ENCODE measurements at places on chromosomes 7 and 10.
A peak's percentile ranks its signal among the peaks of the same experiment; 100 is the strongest.

DNA sequence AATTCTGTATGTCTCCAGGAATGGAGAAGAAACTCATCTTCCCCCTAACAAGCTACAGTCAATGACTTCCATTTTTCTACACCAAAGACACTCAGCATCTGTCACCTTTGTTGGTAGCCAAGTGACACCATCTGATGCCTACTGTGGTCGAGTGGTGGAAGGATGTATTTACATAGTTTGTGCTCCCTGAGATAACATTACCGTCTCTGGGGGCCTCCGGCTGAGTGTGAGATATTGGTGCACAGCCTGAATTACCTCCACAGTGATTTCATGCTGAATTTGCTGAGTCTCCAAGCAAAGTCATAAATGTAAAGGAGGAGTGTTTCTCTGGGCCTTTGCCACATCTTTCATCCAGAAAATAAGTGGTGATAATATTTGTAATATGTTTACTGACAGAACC is 114.0 kb downstream of the GRID1 start:
- no peak for DNase-seq

- no peak for DNase-seq
These were observed 360.4 kb upstream of the CELF2 start for GRCh38 chr10:10657139-10657760.

- peak; percentile 22 for DNase-seq
These were observed 122.9 kb upstream of the KCTD7 start for GRCh38 chr7:66505531-66506451.

DNA sequence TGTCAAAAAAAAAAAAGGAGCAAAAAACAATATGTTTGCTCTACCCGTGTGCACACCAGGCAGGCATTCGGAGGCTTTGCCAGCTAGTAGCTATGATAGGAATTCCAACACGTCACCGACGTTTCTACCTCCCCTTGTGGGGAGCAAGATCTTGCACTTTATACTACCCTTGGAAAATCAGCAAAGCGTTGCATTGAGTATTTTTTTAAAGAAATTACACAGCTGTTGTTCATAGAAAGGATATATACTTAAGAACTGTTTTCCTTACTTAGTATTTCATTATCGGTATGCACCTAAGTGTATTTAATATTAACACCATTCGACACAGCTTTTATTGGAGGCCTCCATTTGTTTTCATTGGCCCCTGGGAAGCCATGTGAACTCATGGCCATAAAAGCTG is 159.9 kb upstream of the MGMT start:
- DNase-seq = no peak

- no peak for DNase-seq
These were observed 65.3 kb upstream of the PLXDC2 start for GRCh38 chr10:19750972-19751371.

DNA sequence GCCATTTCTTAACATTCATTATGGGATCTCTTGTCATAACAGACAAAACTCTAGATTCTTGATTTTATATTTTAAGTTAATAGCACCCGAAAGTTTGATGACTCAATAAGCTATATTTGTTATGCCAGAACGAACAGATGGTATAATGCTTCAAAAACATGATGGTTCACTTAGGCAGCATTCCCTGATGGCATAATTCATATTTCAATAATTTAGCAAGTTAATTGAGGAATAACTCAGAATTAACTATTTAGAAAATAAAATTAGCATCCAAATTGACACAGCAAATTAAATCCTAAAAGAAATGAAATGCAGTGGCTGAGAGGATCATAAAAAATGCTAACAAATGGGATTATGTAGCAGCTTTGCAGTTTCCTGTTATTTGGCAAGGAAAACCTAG is 260.8 kb upstream of the MBL2 start:
- DNase-seq = no peak

GRCh38 chr10:58027426-58027825 is 240.3 kb downstream of the IPMK start:
- no peak for DNase-seq

- DNase-seq = no peak
These were observed 1.6 kb downstream of the LAMB4 start for GRCh38 chr7:108128514-108128913.

DNA sequence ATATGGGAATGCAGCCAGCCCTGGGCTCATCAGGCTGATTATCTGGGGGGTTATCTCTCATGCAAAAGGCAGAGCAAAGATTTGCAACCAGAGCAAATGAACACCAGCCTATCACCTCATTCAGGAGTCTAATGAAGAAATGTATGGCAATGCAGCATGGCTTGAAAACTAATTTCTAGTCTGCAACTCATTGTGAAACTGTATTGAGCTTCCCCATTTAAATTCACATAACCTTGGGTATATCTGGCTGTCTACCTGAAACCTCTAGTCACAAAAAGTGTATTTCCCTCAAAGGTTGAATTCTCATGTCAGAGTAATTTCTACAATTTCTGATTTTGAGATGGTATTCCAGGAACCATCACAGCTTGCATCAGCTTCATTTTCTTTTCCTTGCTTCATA is 240.0 kb downstream of the SDHAF3 start:
- no peak for DNase-seq

DNA sequence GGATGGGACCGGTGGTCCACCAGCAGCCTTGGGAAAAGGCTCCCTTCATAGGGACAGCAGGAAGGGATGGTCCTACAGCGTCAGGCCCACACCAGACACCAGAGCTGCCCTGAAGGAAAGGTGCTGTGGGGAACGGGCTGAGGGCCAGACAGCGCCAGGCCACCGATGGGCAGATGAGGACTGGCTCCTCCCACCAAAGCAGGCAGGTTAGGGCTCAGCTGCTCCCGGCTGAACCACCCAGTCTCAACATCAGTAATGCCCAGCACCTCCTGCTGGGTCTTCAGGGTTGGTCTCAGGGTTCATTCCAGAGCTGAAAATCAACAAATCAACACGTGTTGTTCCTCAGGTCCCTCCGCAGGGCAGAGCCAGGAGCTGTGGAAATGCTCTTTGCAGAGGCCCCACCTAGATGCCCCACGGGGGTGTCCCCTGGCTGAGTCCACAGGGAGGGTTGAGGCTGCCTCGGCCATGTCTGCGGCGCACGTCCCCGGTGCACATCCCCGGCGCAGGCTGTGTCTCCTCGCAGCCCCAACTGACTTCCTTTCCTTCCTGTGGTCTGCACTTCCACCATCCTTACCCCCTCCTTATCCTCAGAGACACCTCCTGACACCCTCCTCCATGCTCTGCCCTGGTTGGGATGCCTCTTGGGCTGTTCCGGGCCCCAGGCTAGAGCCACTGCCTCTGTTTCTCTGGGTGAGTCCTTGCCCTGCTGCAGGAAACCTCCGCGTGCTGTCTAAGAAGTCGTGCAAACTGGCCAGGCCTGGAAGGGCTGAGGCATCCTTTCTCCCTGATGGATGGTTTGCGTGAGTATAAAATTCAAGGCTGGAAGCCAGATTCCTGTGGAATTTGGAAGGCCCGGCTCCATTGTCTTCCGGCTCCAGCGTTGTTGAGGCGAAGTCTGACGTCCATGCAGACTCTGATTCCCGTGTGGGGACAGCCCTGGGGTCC is 32.8 kb upstream of the CFAP46 start:
- no peak for DNase-seq

DNA sequence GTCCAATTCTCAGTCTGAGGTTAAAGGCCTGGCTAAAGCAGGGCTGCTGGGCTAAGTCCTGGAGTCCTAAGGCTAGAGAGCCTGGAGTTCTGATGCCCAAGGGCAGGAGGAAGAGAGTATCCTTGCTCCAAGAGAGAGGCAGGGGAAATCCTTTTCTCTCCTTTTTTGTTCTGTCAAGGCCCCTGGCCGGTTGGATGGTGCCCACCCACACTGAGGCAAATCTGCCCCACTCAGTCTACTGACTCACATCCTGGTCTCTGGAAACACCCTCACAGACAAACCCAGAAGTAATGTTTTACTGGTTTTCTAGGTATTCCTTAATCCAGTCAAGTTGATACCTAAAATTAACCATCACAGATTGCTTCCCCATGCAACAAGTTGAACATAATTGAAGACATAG is 23.0 kb downstream of the ZNF518A start:
- no peak for DNase-seq

GRCh38 chr10:91520661-91521060 is 110.5 kb downstream of the HECTD2 start:
- no peak for DNase-seq

GRCh38 chr10:79185796-79186374 is 117.1 kb downstream of the ZMIZ1 start:
- no peak for DNase-seq

- no peak for DNase-seq
These were observed 340.9 kb upstream of the MEOX2 start for GRCh38 chr7:16027396-16027795.

DNA sequence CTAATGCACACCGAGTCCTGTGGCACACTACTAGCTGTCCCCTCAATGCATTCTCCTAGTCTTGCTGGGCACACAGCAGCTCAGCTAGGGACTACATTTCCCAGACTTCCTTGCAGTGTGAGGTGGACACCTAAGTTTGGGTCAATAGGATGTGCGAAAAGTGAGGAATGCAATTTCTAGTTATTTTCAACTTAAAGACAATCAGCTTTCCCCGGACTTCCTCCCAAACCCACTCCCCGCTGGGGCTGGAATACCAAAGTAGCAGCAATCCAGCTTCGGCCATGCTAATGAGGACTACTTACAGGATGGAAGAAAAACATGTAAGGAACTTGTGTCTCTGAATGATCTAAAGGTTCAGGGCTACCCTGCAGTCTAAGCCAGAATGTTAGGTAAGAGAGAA is 286.4 kb upstream of the LRRN3 start:
- no peak for DNase-seq

DNA sequence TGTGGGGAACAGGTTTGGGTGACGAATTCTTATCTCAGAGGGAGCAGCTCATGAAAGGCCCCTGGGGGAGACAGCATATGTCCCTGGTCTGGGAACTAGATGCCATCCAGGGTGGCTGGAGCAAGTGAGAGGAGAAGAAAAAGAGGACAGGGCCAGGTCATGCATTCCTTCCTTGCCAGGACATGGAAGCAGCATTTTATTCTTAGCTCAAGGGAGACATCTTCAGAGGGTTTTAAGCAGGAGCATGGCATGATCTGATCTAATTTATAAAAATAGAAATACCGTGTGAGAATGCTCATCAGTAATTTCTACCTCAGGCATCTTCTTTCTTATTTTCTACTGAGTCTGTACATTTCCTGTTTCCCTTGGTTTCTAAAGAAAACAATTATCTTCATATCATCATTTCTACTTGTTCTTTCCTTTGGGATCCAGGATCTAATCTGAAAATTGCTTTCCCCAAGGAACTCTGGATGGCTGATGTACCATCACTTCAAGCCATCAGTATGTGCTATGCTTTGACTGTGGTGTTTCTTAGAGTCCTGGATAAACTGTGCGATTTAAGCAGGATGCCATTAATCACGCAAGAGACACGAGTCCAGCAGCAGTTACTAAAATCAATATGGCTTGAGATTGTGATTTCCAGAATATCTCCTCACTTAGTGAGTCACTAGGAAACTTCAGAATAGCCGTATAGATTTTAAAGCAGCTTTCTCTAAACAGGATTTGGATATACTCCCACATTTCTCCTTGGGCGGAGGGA is 386.2 kb downstream of the GALNT17 start:
- DNase-seq = no peak

DNA sequence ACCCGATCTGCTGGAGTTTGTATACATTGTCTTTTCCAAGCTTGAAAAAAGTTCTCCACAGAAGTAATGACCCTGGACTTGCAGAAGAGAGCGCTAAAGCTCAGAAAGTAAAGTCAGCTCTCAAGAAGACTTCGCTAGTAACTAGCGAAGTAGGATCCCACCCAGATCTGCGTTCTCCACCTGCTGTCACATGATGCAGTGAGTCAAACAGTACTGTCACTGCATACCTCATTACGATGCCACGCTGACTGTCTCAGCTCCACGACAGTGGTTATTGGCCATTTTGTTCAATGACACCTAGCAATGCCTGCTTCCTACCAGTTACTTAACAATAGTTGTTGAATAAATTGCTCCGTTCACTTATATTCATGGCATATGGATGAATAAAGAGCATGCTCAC is 29.7 kb upstream of the SEC61G start:
- DNase-seq = no peak

- no peak for DNase-seq
These were observed at the start of gene LZTS2 for GRCh38 chr10:100999742-101000126. Gene LZTS2, plus strand, starts transcription at chr10:100999808. Its CDS starts 2,731 bp downstream, at chr10:101002539.

GRCh38 chr7:131104596-131105293 is 222.9 kb upstream of the MKLN1 start:
- no peak for DNase-seq

DNA sequence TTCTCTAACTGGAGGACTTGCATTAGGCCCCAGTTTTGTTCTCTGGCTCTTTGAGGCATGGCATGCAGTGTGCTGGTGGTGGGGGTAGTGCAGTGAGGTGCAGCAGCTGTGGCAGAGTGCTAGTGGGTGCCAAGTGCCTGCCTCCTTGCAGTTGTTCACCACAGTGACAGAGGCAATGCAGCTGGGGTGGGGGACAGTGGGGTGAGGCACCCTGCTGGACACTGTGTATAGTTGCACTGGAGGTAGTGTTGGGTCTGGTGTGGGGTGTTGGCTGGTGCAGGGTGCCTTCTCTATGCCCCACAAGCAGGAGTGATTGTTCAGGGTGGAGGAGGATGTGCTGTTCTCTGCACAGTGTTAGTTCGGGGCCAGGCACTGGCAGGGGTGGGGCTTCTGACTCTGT is 21.7 kb upstream of the KEL start:
- DNase-seq = no peak

Data from CD4-positive, alpha-beta T cell treated with Interleukin-6 at 100 ng/mL for 8 hours (primary cell).